RWPE1 (cell line): ENCODE measurements at places on chromosomes 11 and 22.
A peak's percentile ranks its signal among the peaks of the same experiment; 100 is the strongest.

GRCh38 chr11:16289541-16289940 is 66.8 kb downstream of the SOX6 start:
- no peak for DNase-seq

DNA sequence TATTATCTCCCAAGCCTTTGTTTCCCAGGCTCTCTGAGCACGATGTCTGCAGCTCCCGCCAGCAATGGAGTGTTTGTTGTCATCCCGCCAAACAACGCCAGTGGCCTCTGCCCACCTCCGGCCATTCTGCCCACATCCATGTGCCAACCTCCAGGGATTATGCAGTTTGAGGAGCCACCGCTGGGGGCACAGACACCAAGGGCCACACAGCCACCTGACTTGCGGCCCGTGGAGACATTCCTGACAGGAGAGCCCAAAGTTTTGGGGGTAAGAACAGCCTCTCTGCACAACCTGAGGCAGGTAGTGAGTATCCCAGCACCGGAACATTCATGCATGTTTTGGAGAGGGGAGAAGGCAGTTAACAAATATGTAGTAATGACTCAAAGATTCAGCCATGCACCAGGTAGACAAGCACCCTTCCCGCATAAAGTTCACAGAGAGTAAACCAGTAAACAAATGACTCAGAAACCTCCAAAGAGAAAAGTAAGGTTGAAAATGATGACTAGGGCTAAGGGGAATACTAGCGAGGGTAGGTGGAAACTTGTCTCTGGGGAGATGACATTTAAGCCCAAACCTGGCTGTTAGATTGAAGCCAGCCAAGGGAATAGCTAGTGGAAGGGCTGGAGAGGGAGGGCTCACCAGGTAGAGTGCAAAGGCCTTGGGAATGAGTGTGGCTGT is 7.2 kb downstream of the MS4A15 start:
- no peak for DNase-seq

DNA sequence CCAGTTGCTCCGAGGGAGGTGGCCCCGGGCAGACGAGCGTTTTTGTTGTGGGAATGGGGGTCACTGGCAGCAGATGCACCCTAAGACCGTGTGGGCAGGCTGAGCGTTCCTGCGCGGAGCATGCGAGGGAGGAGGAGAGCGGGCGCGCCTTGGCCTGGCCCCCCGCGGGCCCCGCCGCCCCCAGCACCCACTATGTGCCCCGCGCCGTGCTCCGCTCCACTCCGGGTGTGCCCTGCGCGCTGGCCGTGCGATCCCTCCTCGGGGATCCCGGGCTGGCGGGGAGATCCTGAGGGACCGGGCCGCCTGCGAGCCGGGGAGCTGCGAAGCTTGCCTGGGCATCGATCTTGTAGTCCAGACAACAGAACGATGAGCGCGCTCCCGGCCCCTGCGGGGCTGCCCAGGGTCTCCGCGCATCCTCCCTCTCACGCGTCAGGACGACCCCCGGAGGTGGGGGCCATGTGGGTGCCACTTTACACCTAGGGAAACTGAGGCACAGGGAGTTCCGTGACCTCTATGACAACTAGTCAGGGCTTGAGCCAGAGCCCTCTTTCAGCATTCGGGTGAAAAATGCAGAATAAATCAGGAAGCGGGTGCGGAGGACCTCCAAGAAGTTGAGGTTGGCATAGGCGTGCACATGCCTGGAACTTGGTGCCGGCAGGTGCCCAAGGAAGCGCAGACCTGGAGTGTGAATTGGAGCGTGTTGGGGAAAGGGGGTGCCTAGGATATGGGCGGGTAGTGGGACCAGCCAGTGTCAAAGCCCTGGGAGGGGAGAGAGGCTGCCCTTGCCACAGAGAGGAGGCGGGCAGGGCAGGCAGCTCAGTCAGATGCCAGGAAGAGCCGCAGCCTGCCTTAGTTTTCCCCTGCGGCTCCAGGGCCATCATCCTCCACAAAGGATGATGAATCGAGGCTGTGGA is 1.3 kb upstream of the KMT5B start:
- no peak for DNase-seq

DNA sequence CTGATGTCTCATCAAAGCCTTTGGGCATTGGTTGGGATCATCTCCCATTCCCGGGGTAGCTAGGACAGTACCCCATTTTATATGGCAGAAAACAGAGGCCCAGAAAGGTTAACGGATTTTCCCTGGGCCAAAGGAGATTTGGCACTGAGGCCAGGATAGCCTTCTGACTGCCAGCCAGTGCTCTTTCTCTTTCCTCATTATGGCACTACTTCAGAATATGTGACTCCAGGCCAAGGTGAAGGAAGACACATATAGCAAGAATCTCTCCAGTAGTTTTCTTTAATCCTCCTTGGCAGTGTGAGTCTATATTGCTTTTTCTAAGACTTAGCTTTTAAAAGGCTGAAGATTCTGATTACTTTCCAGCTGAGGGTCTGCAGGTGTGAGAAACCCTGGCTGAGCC is 94.8 kb upstream of the AMOTL1 start:
- no peak for DNase-seq

DNA sequence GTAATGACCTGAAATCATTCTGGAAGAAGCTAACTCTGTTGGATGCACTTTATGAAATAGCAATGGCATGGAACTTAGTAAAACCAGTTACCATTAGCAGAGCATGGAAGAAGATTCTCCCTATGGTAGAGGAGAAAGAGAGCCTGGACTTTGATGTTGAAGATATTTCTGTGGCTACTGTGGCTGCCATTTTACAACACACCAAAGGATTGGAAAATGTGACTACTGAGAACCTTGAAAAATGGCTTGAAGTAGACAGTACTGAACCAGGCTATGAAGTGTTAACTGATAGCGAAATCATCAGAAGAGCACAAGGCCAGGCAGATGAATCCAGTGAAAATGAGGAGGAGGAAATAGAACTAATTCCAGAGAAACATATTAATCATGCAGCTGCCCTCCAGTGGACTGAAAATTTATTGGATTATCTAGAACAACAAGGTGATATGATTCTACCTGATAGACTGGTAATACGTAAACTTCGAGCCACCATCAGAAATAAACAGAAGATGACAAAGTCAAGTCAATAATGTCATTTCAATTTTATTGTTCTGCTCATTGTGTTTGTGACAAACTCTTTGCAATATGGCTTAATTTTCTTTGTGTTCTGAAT is 2.0 kb downstream of the JRKL start:
- DNase-seq, result no peak

GRCh38 chr22:39396797-39397195 is 2.8 kb upstream of the TAB1 start:
- DNase-seq, result no peak

- DNase-seq, result no peak
Measured at GRCh38 chr11:71519546-71519945, 7.5 kb upstream of the KRTAP5-7 start.

GRCh38 chr11:11703885-11704284 is 82.1 kb upstream of the GALNT18 start:
- DNase-seq, result no peak

DNA sequence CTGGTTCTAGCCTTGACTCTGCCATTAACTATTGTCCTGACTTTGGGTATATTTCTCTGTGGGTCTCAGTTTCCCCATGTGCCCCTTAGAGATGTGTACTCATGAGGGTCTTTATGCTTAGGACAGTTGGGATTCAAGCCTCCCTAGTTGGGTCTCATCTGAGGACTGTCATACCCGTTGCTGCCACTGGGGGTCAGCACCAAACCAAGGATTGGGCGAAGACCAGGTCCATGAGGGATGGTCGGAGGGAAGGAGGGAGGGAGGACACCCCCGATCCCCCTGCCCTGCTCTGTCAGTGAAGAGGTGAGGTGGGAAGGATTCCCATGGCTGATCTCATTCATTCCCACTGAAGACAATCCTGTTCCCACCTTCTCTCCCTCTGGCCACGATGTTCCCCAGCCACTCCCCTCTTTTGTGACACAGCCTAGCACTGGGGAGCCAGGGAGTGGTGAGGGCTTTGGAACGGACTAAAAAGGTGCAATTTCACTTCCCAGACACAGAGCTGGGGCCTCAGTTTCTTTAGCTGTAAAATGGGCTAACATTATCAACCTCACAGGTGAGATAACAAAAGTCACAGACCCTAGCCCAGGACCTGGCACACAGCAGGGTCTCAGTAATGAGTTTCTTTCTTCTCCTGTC is 12.4 kb upstream of the KLHL35 start:
- DNase-seq, result peak; percentile 69

DNA sequence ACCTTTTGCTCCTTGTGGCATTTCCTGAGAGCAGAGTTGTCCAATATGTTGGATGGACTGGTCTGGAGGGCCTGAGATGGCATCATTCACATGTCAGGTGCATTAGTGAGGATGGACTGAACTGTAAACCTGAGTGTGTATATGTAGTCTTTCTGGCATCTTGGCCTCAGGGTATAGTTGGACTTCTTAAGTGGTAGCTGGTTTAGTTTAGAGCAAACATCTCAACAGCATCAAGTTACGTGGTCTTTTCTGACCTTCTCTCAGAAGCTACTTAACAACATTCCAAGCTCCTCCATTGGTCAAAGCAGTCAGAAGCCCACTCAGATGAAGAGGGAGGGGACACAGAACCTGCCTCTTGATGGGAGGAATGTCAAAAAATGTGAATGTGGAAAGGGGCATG is 829.9 kb downstream of the METTL15 start:
- DNase-seq, result no peak

- no peak for DNase-seq
Measured at GRCh38 chr11:126331286-126331685, 24.2 kb upstream of the ST3GAL4 start.

- no peak for DNase-seq
Measured at GRCh38 chr11:86358720-86359119, 16.0 kb upstream of the CCDC81 start.

DNA sequence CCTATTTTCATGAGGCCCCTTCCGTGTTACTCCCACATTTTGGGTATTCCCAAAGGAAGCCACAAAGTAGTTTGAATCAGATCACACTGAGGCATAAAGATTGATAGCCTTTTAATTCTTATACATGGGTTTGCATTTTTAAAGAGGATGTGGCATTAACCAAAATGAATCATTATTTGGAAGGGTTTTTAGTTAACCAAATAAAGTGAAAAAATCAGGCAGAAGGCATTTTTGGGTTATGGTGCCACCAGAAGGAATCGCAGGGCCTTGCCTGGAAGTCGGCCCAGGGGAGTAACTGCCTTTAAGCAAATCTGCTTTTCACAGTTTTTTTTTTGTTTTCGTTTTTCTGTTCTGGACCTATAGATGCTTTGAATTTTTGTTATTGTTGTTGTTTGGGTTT is 55.4 kb downstream of the HSD17B12 start:
- no peak for DNase-seq

DNA sequence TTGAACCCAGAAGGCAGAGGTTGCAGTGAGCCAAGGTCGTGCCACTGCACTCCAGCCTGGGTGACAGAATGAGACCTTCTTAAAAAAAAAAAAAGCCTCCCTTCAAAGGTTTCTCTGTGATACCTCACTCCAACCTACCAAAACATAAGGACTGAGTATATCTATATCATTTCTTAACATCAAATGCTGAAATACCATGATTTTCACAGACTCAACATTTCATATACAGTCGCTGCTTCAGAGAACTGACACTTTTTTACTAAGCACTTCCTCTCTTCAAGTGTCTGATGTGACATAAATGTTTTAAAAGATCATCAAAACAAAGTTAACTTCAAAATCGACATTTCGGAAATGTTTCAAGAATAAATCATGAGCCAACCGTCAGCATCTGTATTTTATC is 12.0 kb downstream of the PRR14L start:
- DNase-seq, result no peak

- peak; percentile 19 for DNase-seq
Measured at GRCh38 chr22:45009606-45010531, at the start of gene PHF21B. Gene PHF21B, minus strand, starts transcription at chr22:45010005. Its CDS starts 456 bp downstream, at chr22:45009549.

- no peak for DNase-seq
Measured at GRCh38 chr11:60336767-60337391, 9.8 kb downstream of the MS4A6E start.

GRCh38 chr11:12564012-12564411 is 110.2 kb upstream of the TEAD1 start:
- no peak for DNase-seq

GRCh38 chr11:117179048-117179999 is 781 bp downstream of the SIDT2 start:
- DNase-seq, result no peak

GRCh38 chr22:48065892-48066291 is 1303.4 kb downstream of the TBC1D22A start:
- DNase-seq, result no peak

DNA sequence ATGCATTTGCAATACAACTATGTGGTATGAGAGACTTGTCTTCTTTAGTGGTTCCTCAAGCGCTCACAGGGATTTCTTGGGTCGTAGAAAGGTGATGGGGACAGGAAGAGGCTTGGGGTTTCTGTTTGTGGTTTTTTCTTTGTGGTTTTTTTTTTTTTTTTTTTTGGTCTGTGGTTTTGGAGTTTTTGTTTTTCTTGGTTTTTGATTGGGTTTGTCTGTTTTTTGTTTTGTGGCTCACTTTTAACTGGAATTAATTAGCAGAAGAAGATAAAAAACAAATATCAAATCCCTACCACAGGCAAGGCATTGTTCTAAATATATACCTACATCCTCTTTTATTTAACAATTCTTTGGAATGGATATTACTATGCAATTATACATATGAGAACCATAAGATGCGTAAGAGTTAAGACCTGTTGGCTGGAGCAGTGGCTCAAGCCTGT is 5.5 kb downstream of the TTC28 start:
- DNase-seq, result no peak

DNA sequence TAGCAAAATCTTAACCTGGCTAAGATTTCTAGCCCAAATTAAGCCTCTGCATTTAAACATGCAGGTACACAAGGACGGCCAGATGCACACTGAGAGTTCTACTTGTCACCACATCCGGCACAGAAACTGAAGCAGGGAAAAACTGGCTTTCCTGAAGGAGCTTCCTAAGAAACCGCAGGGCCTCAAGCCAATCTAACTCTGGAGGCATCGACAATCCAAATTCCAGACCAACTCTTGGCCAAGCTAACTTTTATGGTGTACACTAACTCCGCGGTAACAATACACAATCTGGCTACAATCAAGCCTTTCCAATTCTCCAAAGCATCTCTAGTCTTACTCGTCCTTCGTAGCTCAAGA is 1.2 kb downstream of the MSANTD2 start:
- DNase-seq, result peak; percentile 25

- DNase-seq, result no peak
Measured at GRCh38 chr11:7563281-7563680, 49.5 kb downstream of the PPFIBP2 start.

DNA sequence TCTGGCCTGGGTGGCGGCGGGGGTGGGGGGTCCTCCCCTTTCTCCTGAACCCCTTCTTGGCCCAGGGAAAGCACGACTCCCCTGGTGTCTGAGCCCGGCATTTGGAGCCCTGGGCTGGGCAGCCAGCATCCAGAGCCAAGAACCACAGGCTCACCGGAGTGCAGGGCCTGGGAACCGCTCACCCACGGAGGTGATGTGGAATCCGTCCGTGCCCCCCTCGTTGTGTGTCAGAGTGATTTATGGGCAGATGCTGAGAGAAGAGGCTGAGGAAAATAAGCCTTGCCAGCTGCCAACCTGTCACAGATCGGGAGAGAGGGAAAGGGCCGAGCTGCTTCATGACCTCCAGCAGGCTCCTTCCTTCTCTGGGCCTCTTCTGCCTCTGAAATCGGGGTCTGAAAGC is 33.7 kb downstream of the WNT11 start:
- DNase-seq, result no peak
